ENCODE measurements at places on chromosomes 6 and 20.
A peak's percentile ranks its signal among the peaks of the same experiment; 100 is the strongest.

- no peaks in the 10 kb centered on the region for H3K4me1 ChIP-seq
- H3K27me3 ChIP-seq, result no peaks in the 10 kb centered on the region
- no peak overlapping the region for H3K4me3 ChIP-seq
- DNase-seq, result no peak
- peaks cover 31% of the 10 kb centered on the region for H3K36me3 ChIP-seq
- H3K27ac ChIP-seq, result no peak overlapping the region
Measured at GRCh38 chr6:129596522-129596921, 113.5 kb downstream of the ARHGAP18 start.

GRCh38 chr6:131627724-131628682 is at the start of gene MED23:
TSS of gene MED23 (minus strand) at chr6:131628242. CDS start at chr6:131628049, 193 bp downstream.
- peak within 1 kb of the TSS; percentile 70 for H3K4me3 ChIP-seq
- no peaks in the 10 kb centered on the region for H3K27me3 ChIP-seq
- DNase-seq, result peak; percentile 96
- peaks cover 23% of the 10 kb centered on the region for H3K4me1 ChIP-seq
- H3K36me3 ChIP-seq, result peaks cover 32% of the 10 kb centered on the region
- peak within 1 kb of the TSS; percentile 72 for H3K27ac ChIP-seq

DNA sequence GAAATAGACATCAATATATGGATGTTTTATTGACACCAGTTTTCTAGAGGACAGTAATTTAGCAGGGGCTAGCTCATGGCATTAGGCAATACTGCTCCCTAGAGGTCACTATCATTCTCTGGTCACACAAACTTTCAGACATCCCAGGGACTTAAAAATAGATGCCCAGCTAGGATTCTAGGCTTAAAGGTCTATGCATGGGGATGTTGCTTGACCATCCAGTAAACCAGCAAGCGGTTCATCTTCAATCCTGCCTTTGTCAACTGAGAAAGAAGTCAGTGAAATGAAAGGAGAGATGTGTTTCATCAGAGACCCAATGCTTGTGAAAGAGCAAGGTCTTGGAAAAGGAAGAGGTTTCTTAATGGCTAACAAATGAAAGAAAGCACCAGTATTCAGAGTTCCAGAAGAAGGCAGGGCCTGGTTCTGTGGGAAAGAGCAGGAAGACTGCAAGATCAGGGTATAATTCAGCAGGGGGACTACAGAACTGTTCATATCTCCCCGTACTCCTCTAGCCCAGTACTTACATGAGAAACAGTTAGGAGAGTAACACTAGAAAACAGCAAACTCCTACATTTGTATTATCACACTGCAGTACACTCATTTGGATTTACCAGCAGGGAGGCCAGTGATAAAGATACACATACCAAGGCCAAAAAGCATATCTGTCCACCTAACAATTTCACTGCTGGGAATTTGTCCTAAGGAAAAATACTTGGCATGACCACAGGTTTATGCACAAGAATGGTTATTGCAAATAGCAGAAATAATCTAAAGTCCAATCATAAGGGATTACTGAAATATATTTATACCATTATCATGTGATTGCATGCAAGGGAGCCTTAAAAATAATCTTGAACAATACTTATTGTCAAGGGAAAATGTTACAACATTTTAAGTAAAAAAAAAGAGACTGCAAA is 151.4 kb upstream of the LAMA2 start:
- no peak for DNase-seq
- H3K4me3 ChIP-seq, result no peak overlapping the region
- no peaks in the 10 kb centered on the region for H3K4me1 ChIP-seq
- no peak overlapping the region for H3K27ac ChIP-seq
- H3K36me3 ChIP-seq, result no peaks in the 10 kb centered on the region

- no peaks in the 10 kb centered on the region for H3K36me3 ChIP-seq
- no peaks in the 10 kb centered on the region for H3K4me1 ChIP-seq
- H3K27me3 ChIP-seq, result no peaks in the 10 kb centered on the region
- no peak overlapping the region for H3K27ac ChIP-seq
Measured at GRCh38 chr6:95543798-95544197, 33.5 kb upstream of the MANEA start.

GRCh38 chr6:110366256-110366655 is 8.1 kb upstream of the METTL24 start:
- no peak overlapping the region for H3K27ac ChIP-seq
- no peak for DNase-seq
- peaks cover 3% of the 10 kb centered on the region for H3K27me3 ChIP-seq
- H3K4me1 ChIP-seq, result no peaks in the 10 kb centered on the region
- no peak overlapping the region for H3K4me3 ChIP-seq

- no peaks in the 10 kb centered on the region for H3K36me3 ChIP-seq
- H3K4me3 ChIP-seq, result no peak overlapping the region
- no peaks in the 10 kb centered on the region for H3K4me1 ChIP-seq
- no peak for DNase-seq
Measured at GRCh38 chr6:80742481-80742880, 636.0 kb downstream of the BCKDHB start.

Measured in lower lobe of right lung (tissue), 2 donors.